ENCODE measurements at places on chromosomes 3 and 15. TPM values are rescaled to one million over a fixed set of nuclear protein-coding genes. Genes with fewer than 3 reads are reported as not detected.

MIX23 gene
- 61.7 TPM for total RNA-seq

CLEC3B gene
- total RNA-seq: not detected

DNA sequence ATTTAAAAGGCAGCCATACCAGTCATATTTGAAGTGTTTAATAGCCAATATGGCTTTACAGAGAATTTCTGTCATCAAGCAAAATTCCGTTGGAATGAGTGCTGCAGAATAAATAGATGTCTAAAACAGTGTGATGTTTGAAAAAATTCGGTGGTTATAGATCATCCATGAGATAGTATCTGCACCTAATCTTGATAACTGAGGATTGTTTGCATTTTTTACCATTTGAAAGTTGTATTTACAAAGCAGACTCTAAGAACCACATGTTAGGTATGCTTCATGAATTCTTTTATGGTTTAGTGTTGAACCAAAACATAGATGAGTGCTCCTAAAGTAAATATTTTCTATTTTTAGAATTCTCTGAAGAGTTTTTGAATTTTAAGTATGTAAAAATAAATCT lies 476.1 kb downstream of the NAALADL2 start:
- no peak for DNase-seq

GRCh38 chr15:78047761-78048627 lies 29.5 kb downstream of the TBC1D2B start:
- DNase-seq: no peak

DNA sequence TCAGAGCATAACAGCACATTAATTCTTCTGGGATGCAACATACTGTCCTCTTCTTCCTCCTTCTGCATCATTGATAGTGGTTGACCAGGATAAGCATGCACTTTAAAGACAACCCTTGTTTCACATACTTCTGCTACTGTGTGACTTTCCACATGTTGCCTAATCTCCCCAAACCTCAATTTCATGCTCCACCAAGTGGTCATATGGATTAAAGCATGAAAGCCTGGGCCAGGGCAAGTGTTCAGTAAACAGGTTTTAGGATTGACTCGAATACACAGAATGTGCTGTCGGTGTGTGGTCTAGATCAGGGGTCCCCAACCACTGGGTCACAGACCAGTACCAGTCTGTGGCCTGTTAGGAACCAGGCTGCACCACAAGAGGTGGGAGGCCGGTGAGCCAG lies 22.5 kb upstream of the BFSP2 start:
- no peak for DNase-seq

DNA sequence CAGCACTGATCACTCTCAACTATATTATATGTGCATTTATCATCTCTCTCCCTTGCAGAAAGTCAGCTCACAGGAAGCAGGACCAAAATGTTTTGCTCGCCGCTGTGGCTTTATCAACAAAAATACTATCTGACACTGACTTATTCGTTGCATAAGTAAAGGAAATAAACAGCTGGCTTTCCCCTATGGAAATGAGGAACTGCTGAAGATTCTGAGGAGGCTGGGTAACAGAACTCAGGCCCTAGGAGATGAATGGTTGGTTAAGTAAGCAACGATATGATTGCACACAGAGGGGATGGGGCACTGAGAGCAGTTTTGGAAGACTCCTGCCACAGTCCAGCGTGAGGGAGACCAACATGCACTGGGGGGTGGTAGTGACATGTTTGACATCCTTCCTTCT lies 181.1 kb downstream of the STT3B start:
- DNase-seq: no peak

DNA sequence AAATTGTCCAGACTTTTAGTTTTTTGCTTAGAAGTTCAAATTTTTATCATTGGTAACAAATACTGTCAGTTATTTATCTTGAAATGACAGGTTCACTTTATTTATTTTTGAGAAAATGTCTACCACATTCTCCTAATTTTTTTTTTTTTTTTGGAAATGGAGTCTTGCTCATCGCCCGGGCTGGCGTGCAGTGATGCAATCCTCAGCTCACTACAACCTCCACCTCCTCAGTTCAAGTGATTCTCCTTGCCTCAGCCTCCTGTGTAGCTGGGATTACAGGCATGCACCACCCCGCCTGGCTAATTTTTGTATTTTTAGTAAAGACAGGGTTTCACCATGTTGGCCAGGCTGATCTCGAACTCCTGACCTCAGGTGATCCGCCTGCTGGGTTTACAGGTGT lies 16.1 kb upstream of the EBLN2 start:
- no peak for DNase-seq

DNA sequence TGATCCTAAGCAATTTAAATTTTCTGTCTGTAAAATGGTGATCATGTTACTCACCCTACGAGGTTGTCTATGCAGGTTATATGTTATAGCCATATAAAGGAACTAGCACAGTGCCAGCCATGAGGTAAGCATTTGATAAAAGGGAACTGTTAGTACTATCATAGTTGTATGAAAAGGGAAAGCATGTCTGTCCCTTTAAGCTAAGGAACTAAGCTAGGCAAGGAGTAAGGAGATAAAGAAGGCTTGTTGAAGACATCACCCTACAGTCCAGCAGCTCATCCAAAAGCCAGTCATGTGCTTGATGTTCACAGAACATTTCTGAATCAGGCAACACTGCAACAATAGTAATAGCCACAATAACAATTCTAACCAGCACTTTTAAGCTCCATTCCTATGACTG lies 243.9 kb downstream of the ZBTB20 start:
- no peak for DNase-seq

- DNase-seq: no peak
Observed at GRCh38 chr15:38854506-38854905, 289.9 kb upstream of the RASGRP1 start.

DNA sequence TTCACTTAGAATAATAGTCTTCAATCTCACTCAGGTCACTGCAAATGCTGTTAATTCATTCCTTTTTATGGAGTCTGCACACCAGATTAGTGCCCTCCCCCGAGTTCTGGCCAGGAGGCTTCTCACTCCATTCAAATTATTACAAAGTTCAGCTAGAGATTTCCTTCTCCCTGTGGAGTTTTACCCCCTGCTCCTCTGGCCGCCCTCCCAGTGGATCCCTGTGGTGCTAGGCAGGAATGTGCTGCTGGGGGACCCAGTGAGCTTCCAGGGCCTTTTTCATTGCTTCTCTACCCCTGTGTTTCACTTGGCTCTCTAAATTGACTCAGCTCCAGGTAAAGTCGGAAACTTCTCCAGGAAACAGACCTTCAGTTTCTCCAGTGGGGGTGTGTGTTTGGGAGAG lies 42.7 kb upstream of the CD200R1L start:
- DNase-seq: no peak

DNA sequence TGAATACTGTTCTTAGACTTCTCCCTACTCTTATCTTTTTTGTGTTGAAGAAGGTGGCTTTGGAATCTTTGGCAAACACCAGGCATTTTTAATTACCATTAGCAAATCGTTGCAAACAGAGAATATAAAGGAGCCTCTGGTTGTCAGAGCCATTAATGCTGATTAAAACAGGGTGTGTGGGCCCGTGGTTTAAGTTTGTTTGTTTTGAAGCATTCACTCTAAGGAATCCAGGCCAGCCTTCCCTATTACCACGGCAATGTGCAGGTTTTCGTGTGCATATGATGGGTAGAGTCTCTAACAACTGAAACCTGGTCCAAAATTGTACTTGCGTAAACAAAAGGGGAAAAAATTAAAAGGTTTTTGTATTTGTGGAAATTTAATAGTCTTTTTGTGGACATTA lies 141.2 kb upstream of the GMNC start:
- DNase-seq: no peak

GRCh38 chr15:70112074-70112395 lies 14.3 kb upstream of the TLE3 start:
- no peak for DNase-seq

- DNase-seq: no peak
Observed at GRCh38 chr3:183028416-183028815, 48.1 kb upstream of the DCUN1D1 start.

DNA sequence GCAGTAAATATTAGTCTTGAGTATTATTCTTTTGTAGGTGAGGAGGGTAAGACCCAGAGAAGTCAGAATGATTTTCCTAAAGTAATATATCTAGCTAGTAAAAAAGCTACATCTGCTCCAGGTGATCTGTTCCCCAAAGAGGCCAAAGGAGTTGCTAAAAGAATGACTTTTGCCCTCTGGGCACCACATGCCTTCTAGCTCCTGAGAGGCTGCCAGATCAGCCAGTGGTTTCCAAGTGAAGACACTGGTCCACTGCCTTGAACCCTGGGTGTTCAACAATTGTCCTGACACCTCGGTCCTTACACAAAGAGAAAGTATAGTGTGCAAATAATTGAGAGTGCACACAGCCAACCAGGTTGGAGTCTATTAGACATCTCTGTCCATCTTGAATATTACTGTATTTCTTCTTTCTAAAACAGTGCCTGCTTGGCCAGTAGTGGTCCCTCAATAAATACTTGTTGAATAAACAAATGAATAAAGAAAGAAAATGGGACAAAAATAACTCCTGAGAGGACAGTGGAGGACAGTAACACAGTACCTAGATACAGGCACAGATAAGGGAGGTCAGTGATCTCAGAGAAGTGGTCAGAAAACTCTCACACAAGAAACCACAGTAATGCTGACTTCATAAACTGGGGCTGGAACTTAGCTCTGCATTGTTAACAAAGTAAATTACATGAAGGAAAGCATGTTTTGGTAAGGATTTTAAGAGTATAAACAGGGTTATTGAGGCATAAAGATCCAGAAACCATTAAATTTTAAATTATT lies 56.6 kb upstream of the CSTA start:
- no peak for DNase-seq

Measured in Panc1 (cell line).